ENCODE measurements at places on chromosomes 5 and 9.
A peak's percentile ranks its signal among the peaks of the same experiment; 100 is the strongest.

DNA sequence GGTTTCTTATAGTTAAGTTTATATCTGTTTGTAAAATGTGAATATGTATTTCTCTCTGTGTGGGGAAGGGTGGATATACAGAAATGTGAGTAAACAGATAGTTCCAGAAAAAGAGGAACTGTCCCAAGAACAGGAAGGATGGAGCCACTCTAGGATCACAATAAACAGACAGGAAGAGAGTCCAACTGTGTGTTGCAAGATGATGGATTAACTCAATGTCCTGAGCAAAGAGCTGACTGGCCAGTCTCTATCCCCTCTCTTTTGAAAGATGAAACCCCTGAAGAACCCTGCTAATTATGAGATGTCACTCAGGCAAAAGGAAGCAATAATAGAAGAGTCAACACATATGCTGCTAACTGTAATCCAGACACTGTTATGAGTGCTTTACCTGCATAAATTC, 202.7 kb downstream of the SEMA6A start:
- no peak overlapping the region for H3K27ac ChIP-seq
- DNase-seq = no peak
- H3K4me1 ChIP-seq = peaks cover 7% of the 10 kb centered on the region
- no peaks in the 10 kb centered on the region for H3K27me3 ChIP-seq

GRCh38 chr9:120694559-120694958, 19.7 kb downstream of the MEGF9 start:
- H3K4me3 ChIP-seq = no peak overlapping the region
- H3K27me3 ChIP-seq = no peaks in the 10 kb centered on the region
- no peaks in the 10 kb centered on the region for H3K36me3 ChIP-seq
- peaks cover 13% of the 10 kb centered on the region for H3K4me1 ChIP-seq
- DNase-seq = no peak
- H3K27ac ChIP-seq = no peak overlapping the region

DNA sequence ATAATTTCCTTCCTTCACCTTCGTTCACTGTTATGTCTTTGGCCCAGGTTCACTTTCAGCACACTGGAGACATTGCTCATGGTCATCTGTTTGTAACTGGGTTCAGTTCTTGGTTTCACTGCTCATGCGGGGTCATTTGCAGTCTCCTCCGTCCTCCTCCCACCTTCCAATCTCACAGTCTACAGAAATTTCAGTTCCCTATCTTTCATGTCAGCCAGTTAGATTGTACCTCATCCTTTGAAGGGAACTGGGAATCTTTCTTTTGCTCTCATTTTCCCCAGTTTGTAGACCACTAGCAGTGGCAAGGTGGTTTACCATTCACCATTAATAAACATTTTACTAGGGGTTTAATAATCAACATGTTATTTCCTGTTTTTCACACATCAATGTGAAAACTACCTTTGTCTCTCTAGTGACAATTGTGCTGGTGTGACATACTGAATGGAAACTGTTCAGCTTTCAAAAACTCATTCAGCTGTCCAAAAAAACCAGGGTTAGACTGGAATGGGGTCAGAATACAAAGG, 100.9 kb upstream of the IL6ST start:
- H3K4me1 ChIP-seq = peaks cover 9% of the 10 kb centered on the region
- H3K27ac ChIP-seq = no peak overlapping the region

DNA sequence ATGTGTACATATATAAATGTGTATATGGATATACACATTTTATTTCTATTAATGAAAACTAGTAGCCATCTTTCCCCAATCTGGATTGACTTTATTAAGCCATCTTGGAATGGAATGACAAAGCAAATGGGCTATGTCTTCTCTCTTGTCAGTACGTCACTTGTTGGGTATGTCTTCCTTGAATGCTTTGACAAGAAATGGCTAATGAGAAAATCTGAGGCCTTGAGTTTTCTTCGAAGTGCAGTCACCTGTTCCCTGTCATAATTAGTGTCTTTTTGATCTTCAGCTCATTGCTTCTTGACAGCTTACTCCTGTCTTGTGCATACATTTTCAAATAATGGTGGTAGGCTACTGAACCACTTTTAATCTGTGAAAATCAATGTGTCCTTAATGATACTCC, 243.2 kb upstream of the RGMB start:
- H3K27me3 ChIP-seq = peaks cover 3% of the 10 kb centered on the region
- no peak overlapping the region for H3K27ac ChIP-seq
- DNase-seq = no peak
- no peaks in the 10 kb centered on the region for H3K4me1 ChIP-seq
- H3K36me3 ChIP-seq = no peaks in the 10 kb centered on the region
- H3K4me3 ChIP-seq = no peak overlapping the region

GRCh38 chr9:85586684-85587083, 155.1 kb downstream of the AGTPBP1 start:
- DNase-seq = no peak
- no peaks in the 10 kb centered on the region for H3K27me3 ChIP-seq
- peaks cover 5% of the 10 kb centered on the region for H3K4me1 ChIP-seq
- H3K4me3 ChIP-seq = no peak overlapping the region
- no peak overlapping the region for H3K27ac ChIP-seq
- no peaks in the 10 kb centered on the region for H3K36me3 ChIP-seq

- no peak for DNase-seq
- H3K4me1 ChIP-seq = peaks cover 1% of the 10 kb centered on the region
- no peak overlapping the region for H3K27ac ChIP-seq
- peak overlapping the region; percentile 34 for H3K4me3 ChIP-seq
- no peaks in the 10 kb centered on the region for H3K36me3 ChIP-seq
- H3K27me3 ChIP-seq = no peaks in the 10 kb centered on the region
Measured at GRCh38 chr5:66828548-66829357, 232.6 kb downstream of the MAST4 start.

DNA sequence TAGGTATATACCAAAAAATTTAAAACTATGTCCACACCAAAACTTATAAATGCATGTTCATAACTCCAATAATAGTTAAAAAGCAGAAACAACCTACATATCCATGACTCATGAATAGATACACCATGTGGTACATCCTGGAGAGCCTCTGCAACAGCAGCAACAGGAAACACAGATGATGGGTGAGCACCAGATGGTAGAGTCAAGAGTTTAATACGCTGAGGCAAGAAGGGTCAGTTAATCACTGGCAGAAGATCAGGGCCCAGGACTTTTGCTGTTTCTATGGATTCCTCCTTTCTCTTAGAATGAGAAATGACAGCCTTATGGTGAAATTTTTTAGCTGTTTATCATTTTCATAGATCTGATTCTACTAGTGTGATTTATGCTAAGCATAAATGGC, 351.8 kb upstream of the ADAMTSL1 start:
- DNase-seq = no peak
- H3K36me3 ChIP-seq = no peaks in the 10 kb centered on the region
- no peak overlapping the region for H3K27ac ChIP-seq
- H3K27me3 ChIP-seq = peaks cover 2% of the 10 kb centered on the region
- H3K4me1 ChIP-seq = no peaks in the 10 kb centered on the region
- H3K4me3 ChIP-seq = no peak overlapping the region

- H3K36me3 ChIP-seq = no peaks in the 10 kb centered on the region
- DNase-seq = no peak
- no peak overlapping the region for H3K27ac ChIP-seq
- no peaks in the 10 kb centered on the region for H3K27me3 ChIP-seq
- no peak overlapping the region for H3K4me3 ChIP-seq
Measured at GRCh38 chr5:94888674-94889073, 270.2 kb downstream of the SLF1 start.

- no peaks in the 10 kb centered on the region for H3K4me1 ChIP-seq
- H3K27ac ChIP-seq = no peak overlapping the region
- H3K36me3 ChIP-seq = no peaks in the 10 kb centered on the region
- no peaks in the 10 kb centered on the region for H3K27me3 ChIP-seq
- DNase-seq = no peak
Measured at GRCh38 chr5:12093586-12093985, 189.3 kb upstream of the CTNND2 start.

GRCh38 chr5:25006237-25006636, 361.5 kb upstream of the CDH10 start:
- H3K27ac ChIP-seq = no peak overlapping the region
- H3K27me3 ChIP-seq = no peaks in the 10 kb centered on the region
- no peaks in the 10 kb centered on the region for H3K4me1 ChIP-seq
- no peak for DNase-seq
- no peak overlapping the region for H3K4me3 ChIP-seq

DNA sequence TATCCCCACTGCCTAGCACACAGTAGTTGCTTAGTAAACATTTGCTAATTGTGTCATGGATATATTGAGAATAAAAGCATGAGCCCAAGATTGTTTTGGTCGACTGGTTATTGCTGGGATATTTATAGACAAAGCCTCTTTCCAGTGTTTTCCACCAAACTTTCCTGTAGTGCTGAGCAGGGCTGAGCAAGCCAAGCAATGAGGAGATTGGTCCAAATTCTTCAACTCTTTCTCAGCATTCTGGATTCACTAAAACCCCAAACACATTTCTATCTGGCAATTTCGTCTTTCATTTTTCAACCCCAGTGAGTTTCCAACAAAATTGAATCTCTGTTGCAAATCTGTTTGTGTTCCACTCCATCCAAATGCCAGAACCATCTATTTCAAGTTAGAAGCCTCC, 31.9 kb upstream of the TARS1 start:
- no peak for DNase-seq

- no peaks in the 10 kb centered on the region for H3K27me3 ChIP-seq
- H3K4me3 ChIP-seq = no peak overlapping the region
- no peak for DNase-seq
- no peak overlapping the region for H3K27ac ChIP-seq
Measured at GRCh38 chr9:18347386-18348082, 126.4 kb upstream of the ADAMTSL1 start.

GRCh38 chr9:18261181-18261580, 212.8 kb upstream of the ADAMTSL1 start:
- no peak for DNase-seq
- H3K36me3 ChIP-seq = no peaks in the 10 kb centered on the region
- no peaks in the 10 kb centered on the region for H3K27me3 ChIP-seq
- H3K4me1 ChIP-seq = no peaks in the 10 kb centered on the region
- H3K4me3 ChIP-seq = no peak overlapping the region

- no peaks in the 10 kb centered on the region for H3K27me3 ChIP-seq
- H3K4me3 ChIP-seq = no peak overlapping the region
Measured at GRCh38 chr5:171483551-171484135, 64.2 kb downstream of the FGF18 start.

- no peaks in the 10 kb centered on the region for H3K36me3 ChIP-seq
- peak overlapping the region; percentile 97 for H3K27ac ChIP-seq
- H3K4me3 ChIP-seq = peak overlapping the region; percentile 87
Measured at GRCh38 chr9:129111528-129112151, 425 bp downstream of the PTPA start.

GRCh38 chr9:114205171-114206015, 50.1 kb downstream of the COL27A1 start:
- H3K36me3 ChIP-seq = peaks cover 29% of the 10 kb centered on the region
- DNase-seq = no peak
- no peaks in the 10 kb centered on the region for H3K27me3 ChIP-seq
- H3K4me3 ChIP-seq = no peak overlapping the region
- peaks cover 6% of the 10 kb centered on the region for H3K4me1 ChIP-seq

DNA sequence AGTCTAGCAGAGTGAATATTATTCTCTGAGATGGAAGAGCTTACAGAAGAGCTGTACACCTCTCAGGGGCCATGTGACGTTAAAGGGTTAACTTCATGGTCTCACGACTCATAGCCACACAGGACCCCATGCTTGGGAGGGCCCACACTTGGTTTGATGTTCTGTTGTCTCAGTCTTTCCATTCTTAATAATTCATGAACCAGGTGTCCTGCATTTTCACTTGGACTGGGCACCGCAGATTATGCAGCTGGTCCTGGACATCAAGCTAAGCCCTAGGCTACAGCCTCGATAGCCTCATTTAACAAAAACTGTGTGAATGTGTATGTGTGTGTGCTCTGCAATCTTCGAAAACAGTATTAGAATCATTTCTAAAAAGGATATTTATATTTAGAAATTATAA, 323.5 kb downstream of the PLK2 start:
- H3K36me3 ChIP-seq = no peaks in the 10 kb centered on the region
- no peak for DNase-seq

GRCh38 chr9:129414377-129414992, 206.4 kb downstream of the C9orf50 start:
- no peak overlapping the region for H3K4me3 ChIP-seq
- H3K4me1 ChIP-seq = peaks cover 10% of the 10 kb centered on the region
- peak; percentile 63 for DNase-seq
- no peaks in the 10 kb centered on the region for H3K27me3 ChIP-seq

DNA sequence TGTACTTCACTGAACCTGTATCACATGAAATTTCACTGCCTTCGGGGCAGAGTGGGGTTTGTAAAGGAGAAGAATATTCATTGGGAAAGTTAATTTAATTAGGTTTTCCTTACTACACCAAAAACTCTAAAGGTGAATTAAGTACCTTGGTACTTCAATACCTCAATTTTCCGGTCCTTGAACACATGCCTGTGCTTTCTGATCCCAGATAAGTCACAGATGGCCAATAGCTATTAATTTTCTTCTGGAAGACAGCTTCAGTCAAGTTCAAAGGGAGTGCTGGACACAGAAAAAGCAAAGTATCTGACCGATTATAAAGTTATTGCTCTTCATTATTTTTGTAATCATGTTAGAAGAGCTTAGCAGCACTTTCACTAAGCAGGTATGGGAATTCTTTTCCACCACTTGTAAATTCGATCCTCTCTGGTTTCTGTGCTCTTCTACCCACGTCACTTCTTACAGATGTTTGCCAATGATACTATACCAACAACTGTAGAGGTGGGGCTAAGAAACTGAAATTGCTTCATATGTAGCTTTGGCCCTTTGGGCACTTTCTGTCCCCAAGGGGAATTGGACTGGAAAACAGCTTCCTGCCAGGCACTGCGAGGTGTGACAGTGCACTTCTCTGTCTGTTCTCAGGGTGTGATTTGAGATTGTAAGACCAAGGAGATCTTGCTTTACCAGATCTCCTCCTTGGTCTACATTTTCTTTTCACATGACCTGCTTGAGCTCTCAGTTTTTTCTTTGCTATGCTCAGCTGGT, 164.0 kb downstream of the CCDC192 start:
- H3K36me3 ChIP-seq = no peaks in the 10 kb centered on the region
- no peak for DNase-seq
- H3K27me3 ChIP-seq = no peaks in the 10 kb centered on the region
- H3K4me3 ChIP-seq = no peak overlapping the region
- H3K27ac ChIP-seq = no peak overlapping the region

DNA sequence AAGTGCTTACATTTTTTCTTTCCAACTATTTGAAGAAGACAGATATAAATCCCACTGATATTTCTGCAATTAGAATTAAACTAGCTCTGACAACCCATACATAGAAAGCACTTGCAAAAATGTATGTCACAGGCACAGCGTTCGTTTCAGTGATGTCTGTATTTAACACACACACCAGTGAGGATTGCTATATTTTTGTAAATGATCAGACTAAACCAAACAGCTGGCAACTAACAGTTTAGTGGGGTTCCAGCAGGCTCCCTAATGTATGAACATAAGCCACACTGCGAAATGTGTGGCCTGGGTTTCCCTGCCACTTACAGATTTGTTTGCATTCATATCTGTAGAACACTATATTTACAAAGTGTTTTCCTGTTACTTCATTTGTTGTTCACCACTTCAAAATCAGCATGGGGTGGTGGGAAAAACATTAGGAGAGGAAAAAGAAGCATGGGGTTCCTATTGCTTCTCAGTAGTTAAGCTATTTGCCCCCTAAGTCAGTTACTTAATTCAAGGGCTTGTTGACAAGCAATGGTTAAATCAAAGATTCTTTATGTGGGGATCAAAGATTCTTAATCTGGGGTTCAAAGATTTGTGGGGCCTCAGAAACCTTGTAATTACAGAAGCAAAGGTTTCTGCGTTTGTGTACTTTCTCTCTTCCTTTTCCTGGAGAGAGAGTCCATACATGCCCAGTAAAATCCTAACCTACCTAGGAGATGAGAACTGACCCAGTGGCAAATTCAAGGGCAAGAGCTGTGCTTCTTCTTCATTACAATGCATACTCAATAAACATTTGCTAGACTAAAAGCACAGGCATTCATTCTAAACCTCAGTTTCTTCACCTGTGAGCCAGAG, 27.1 kb downstream of the ZNF608 start:
- H3K27ac ChIP-seq = no peak overlapping the region
- H3K4me1 ChIP-seq = peaks cover 4% of the 10 kb centered on the region
- no peak for DNase-seq
- H3K27me3 ChIP-seq = no peaks in the 10 kb centered on the region
- no peak overlapping the region for H3K4me3 ChIP-seq

All from liver (tissue), 10 donors.